ENCODE measurements at places on chromosomes 2 and 18.

- no peak for DNase-seq
These were observed 422.1 kb downstream of the PARD3B start for GRCh38 chr2:204967199-204967960.

- no peak for DNase-seq
These were observed 117.3 kb downstream of the ARL6IP6 start for GRCh38 chr2:152835674-152836073.

GRCh38 chr2:105734762-105735538 is 9.8 kb upstream of the NCK2 start:
- peak; percentile 75 for DNase-seq

DNA sequence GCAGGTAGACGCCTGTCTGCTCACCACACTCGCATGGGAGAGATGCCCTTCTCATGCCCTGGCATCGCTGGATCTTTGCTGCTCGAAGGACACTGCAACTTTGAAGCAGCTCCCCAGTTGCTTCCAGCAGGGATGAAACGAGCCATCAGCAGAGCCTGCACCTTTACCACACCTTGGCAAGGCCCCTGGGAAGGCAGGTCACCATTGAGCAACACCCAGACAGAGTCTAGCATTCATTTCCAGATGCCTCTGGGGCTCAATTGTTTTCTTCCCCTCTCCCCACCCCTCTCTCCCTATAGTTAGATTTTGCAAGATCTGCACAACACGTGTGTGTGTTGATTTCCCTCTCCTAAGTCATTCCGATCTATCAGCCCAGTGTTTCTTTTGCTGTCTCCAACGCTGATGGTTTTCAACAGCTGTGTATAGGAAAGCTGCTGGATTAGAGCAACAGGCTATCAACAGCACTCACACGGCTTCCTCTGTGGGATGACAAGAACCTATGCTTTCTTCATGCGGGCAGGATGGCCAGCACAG is 25.6 kb upstream of the INHBB start:
- no peak for DNase-seq

DNA sequence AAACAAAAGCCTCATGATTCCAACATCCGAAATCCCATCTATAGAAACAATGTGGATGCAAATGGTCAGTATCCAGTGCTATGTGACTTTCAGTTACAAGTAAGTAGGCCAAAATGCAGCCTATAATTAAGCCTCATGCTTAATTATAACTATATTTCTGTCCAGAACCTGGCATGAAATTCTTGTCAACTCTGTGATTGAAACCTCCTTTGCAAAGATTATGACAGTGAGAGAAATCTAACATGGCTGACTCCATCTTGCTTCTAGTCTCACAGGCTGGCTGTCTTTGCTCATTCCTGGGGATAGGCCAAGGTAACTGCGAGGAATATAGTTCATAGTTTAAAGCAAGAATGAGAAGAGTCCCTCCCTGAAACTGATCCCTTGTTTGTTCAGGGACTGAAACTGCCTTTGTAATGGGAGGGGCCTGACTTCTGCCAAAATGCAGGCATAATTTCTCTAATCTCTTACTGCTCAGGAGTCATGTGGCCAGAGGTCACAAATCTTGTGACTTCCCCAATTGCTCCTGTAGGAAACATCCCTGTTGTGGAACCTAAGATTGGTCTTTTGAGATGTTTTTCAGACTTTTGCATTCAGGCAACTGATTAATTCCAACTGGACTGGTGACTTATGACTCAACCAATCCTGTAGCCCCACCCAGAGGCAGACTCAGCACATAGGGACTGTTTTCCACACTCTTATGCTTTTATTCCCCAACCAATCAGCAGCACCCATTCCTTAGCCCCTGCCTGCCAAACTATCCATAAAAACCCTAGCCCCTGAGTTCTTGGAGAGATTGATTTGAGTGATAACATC is 84.5 kb upstream of the TLK1 start:
- no peak for DNase-seq

DNA sequence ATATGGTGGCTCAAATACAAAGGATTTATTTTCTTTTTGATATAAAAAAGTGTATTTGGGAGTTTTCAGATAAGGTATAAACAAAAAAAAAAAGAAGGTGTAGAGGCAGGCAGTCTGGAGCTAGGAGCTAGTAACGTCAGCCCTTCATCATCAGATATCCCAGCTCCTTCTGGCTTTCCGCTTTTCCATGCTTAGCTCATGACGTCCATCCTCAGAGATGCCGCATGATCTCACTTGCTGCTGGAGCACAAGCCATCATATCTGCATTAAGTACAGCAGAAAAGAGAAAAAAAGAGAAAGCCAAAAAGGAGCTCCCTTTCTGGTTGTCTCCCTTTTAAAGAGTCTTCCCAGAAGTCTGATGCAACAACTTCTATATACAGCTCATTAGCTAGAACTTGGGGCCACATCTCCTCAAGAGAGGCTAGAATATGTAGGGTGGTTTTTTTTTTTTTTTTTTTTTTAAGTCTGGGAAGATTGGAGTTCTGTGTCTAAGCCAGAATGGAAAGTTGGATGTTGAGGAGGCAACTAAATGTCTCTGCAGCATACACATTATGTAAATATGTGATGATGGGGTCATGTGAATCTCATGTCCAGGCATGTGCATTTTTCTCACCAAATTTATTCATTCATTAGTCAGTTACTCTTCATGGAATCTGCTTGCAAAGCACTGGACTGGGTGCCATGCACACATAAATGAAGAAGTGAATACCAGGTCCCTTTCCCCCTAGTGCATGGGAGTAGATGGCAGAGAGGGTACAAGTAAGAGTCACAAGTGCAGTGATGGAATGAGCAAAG is 52.3 kb downstream of the DDX1 start:
- no peak for DNase-seq

GRCh38 chr2:134917888-134918525 is 615 bp upstream of the CCNT2 start:
- no peak for DNase-seq

DNA sequence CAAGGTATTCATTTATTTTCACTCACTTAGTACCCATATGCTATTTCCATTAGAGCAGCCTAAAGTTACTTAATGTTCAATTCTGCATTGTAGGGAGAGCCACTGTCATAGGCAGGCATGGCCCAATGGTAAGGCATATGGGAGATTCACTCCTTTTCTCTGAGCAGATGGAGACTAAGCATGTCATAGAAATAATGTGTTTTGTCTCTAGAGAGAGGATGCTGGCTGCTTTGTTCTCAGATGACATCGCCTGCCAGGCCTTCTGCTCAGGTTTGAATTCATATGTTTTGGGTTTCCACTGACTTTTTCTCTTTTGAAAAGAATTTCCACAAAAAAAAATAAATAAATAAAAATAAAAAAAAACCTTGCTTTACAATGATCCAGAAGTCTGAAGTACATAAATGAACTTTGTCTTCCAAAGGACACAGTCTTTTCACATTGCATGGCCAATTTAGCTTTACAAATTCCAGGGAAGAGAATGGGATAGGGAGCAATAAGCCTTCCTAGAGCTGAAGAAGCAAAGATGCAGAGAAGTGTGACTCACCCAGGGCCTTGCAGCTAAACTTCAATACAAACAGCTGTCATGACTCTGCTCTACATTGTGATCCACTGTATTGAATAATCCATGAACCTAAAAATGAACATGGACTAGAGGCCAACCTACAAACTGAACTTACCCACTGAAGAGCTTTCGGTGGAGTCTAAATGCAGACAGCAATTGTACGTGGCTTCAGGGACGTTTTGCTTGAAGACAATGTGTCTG is 422.5 kb downstream of the CMPK2 start:
- no peak for DNase-seq

GRCh38 chr2:178415979-178416378 is 35.0 kb downstream of the PRKRA start:
- DNase-seq: no peak

GRCh38 chr18:50356036-50356945 is 18.6 kb upstream of the SKA1 start:
- DNase-seq: no peak

- no peak for DNase-seq
These were observed 51.9 kb downstream of the TSHZ1 start for GRCh38 chr18:75262511-75262910.

GRCh38 chr2:218501665-218502064 is 66.5 kb downstream of the USP37 start:
- DNase-seq: peak; percentile 52

DNA sequence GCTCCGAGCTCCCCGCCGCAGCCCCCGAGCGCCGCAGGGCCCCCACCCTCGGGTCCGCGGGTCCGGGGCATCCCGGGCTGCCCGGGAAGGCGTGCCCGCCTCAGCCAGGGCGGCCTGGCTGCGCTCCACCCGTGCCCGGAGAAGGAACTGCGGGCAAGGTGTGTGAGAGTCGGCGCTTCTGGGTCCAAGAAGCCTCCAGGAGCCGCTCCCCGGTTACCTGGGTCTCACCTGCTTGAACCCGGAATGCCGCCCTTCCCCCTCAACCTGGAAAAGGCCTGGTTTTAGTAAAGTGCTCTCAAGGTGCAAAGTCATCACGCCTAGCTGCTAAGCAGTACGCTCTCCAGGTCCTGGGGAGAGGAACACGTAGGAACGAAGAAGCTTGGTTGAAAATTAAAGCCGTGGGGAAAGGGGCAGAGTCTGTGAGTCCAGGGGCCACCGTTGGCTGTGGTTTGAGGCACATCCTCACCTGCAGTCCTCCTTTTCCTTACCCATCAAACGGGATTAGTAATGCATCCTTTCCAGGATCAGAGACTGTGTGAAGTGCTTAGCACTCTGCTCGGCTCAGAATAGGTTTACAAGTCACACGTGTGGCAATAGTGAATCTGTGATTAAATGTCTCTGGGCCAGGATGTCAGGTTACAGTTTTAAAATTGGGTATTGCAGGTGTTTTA is 1.2 kb downstream of the ASAP2 start:
- peak; percentile 33 for DNase-seq

- DNase-seq: no peak
These were observed 92.3 kb downstream of the STK39 start for GRCh38 chr2:168155046-168155445.

DNA sequence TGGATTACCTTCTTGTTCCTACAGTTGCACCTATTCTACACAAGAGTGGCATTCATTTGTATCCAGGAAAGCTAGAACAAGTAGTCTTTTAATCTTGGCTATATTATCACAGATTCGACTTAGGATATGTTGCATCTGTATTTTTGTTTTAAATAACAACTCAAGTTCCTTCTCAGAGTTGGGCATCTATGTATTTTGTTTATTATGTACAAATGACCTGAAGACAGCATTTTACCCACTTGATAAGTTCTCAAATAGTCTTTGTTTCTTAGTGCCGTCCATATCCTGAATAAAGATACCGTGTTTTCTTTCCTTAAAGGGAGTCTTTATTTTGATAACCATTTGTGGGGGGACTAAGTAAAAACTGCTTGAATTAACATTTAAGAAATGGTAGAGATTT is 2.9 kb downstream of the ITPRID2 start:
- peak; percentile 40 for DNase-seq

- no peak for DNase-seq
These were observed 615.1 kb downstream of the IRS1 start for GRCh38 chr2:226184540-226184939.

- DNase-seq: no peak
These were observed 261.2 kb downstream of the SPAG16 start for GRCh38 chr2:213545481-213545880.

- DNase-seq: no peak
These were observed 5.0 kb upstream of the CRYGB start for GRCh38 chr2:208150956-208151355.

DNA sequence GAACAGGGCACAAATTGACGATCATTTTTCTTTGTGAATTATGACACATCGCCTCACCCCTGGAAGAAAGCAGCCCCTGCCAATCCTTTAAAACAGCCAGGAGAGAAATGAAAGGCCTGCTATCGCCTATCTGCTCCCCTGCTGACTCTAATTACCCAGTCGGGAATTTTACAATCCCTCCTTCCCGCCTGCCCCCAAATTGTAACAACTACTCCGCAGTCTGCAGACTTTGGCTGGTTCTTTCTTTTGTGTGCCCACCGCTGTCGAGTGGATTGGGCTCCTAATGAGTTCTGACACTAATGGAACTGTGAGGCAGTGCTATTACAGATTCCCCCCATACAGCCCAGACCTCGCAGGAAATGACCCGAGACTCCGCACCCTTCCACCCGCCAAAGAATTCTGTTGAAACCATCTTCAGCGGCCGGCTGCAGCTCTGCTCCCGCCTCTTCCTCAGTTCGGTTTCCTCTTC is 281.2 kb upstream of the PARD3B start:
- no peak for DNase-seq

- peak; percentile 0 for DNase-seq
These were observed 68.2 kb upstream of the CXCR4 start for GRCh38 chr2:136185981-136186776.

DNA sequence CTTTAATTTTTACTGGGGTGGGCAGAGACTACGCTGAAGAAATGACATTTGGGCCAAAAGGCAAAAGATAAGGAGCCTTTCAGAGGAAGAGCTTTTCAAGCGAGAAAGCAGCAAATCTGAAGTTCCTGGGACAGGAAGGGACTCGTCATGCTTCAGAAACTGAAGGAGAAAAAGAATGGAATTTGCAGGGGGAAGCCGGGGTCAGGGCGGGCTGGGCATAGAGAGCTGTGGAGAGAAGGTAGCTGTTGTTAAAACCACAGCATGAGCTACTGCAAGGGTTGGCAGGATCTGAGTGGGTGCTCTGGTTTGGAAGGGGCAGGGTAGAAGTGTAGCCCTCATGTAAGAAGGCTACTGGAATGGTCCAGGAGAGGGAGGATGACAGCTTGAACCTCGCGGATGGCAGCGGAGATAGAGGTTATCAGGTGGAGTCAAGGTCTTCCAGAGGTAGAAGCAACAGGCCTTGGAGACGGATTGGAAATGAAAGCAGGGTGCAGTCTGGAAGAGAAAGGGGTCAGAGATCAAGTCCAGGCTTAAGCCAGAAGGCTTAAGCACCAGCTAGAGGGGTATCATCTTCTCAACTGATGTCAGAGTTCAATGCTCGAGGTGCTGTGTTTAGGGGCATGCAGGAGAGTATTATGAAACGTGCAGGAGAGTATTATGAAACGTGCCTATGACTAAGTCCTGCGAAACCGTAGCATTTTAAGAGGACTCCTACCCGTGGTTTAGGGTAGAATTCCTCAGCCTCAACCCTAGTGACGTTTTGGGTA is 18.9 kb downstream of the ATP8B1 start:
- peak; percentile 75 for DNase-seq

- no peak for DNase-seq
These were observed 1.0 kb downstream of the ALKAL2 start for GRCh38 chr2:286774-287392.

DNA sequence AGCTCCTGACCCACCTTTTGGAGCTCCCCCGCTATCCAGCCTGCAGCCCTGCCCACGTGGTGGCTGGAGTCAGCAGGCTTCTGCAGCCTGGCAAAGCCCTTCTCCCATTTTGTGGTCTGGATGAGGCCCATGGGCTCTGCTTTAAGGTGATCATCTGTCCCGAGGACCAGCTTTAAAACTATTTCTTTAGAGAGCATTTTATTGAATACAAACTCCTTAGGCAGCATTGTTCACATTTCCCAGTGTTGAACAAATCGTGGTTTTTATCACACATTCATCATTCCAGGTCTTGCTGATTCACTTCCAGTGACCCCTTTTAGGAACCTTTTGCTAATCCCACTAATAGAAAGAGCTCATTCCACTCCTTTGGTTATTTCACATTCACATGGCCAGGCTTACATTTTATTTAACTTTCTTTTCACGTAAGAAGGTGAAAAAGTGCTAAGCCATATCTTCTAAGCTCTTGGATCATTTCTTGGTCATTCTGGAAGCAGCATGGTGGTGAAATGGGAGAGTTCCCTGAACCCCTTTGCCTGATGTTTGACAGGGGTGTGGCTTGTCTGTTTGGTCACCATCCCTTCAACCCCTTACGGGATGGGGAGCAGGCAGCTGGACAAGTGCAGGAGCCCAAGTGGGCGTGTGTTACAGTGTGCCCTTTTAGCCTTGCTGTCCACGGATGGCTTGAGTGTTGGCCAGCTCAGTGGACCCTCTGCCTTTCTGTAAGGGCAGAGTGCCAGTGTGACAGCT is 80.4 kb upstream of the RAPGEF4 start:
- peak; percentile 91 for DNase-seq

GRCh38 chr2:119015845-119016244 is 73.9 kb downstream of the MARCO start:
- DNase-seq: no peak
